ENCODE measurements at places on chromosomes 5 and 9. TPM values are rescaled to one million over a fixed set of nuclear protein-coding genes. Genes with fewer than 3 reads are reported as not detected.

Gene CDH6
- total RNA-seq, result 90.1 TPM

Gene TMEM174
- not detected for total RNA-seq

Gene PCDHA4
- 9.5 TPM for total RNA-seq

Gene PCSK5
- total RNA-seq, result 11.5 TPM

Gene RASEF
- 0.91 TPM for total RNA-seq

Data from astrocyte (in vitro differentiated cells and primary cell).